Activated naive CD4-positive, alpha-beta T cell treated with anti-CD3 and anti-CD28 coated beads, Interleukin-2, amount 10 ng/mL, durations not matched to agents 5 hours and 36 hours (primary cell): ENCODE measurements at places on chromosomes 12 and 14. TPM values are rescaled to one million over a fixed set of nuclear protein-coding genes. Genes with fewer than 3 reads are reported as not detected.

The ADSS1 gene
- 0.96 TPM for total RNA-seq

The GPD1 gene
- total RNA-seq: 0.24 TPM

The PTGER2 gene
- 158 TPM for total RNA-seq

The PLD4 gene
- not detected for total RNA-seq

The SART3 gene
- total RNA-seq: 64.9 TPM

The RDH11 gene
- 48.5 TPM for total RNA-seq

The PLXNC1 gene
- 46.8 TPM for total RNA-seq

The TSPAN11 gene
- total RNA-seq: not detected

The KCNMB4 gene
- total RNA-seq: 0.91 TPM

The RHOJ gene
- total RNA-seq: not detected

The TEAD4 gene
- 1.2 TPM for total RNA-seq

The KLRF2 gene
- total RNA-seq: not detected

The KRT83 gene
- not detected for total RNA-seq

The RND1 gene
- 1.8 TPM for total RNA-seq

The PLEKHH1 gene
- total RNA-seq: 0.53 TPM

The CLEC4D gene
- not detected for total RNA-seq

The RHEBL1 gene
- total RNA-seq: 8.4 TPM
